Omental fat pad (tissue), 4 donors: ENCODE measurements at places on chromosomes 1 and 21. TPM values are rescaled to one million over a fixed set of nuclear protein-coding genes. Genes with fewer than 3 reads are reported as not detected.

- no peak for DNase-seq
Observed at GRCh38 chr1:205969229-205969628, 26.0 kb upstream of the SLC26A9 start.

DNA sequence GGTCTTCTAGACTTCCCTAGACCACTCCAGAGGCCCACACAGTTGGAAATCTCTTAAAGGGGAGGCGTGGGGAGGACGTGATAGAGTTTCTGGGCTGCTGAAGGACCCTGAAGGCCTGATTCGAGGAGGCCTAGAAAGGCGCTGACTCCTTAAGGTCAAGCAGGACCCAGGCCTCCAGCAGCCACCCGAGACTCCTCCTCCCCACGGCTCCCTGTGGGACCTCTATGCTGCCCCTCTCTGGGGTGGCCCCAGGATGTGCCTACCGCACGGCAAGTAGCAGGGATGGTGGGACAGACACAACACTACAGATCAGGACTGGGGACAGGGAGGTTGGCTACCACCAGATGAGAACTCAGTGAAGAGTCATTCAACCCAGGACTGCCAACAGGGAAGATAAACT lies 77.5 kb downstream of the GLIS1 start:
- no peak for DNase-seq

GRCh38 chr1:197437601-197438000 lies 169.5 kb downstream of the CRB1 start:
- DNase-seq, result no peak

- DNase-seq, result no peak
Observed at GRCh38 chr1:222284466-222284865, 263.4 kb downstream of the HHIPL2 start.

DNA sequence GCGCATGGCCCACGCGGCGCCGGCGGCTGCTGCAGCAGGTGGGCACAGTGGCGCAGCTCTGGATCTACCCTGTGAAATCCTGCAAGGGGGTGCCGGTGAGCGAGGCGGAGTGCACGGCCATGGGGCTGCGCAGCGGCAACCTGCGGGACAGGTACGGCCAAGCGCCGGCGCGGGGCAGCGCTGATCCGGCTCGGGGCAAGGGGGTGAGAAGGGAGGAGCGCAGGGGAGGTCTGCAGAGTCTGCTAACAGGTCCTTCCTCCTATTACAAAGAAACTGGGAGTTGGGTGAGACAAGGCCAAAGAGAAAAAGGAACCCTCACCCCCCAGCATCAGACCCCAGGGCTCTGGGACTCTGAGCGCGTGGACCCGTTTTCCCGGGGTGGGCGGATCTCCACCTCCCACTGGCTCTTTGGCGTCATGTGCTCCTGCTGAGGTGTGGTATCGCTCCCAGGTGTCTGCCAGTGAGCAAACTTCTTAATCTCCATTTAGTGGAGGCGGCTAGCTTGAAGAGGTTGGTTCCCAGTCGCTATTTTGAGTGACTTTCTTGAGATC lies 431 bp downstream of the MTARC1 start:
- DNase-seq, result no peak

GRCh38 chr1:177077734-177078499 lies 86.6 kb downstream of the ASTN1 start:
- DNase-seq, result no peak

- no peak for DNase-seq
Observed at GRCh38 chr1:220767312-220768125, 19.2 kb upstream of the MTARC1 start.

Gene TSPEAR
- not detected for total RNA-seq

- no peak for DNase-seq
Observed at GRCh38 chr1:15911141-15911540, 63.6 kb downstream of the SPEN start.

DNA sequence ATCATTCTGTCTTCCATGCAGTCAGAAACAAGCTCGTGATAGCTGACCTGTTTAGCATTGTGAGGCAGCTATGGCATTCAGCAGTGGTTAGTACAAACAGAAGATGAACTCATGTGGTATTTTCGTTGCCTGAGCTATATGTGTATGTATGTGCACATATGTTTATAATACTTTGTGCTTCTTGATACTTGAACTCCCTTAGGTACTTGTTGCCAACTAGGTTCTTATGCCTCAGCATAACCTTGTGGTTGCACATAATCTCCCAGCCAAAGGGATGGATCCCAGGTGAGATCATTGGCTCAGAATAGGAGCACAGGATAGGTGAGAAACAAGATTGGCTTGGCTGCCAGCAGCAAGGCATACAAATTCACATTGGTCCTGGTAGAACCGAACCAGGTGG lies 86.1 kb downstream of the VPS26C start:
- DNase-seq, result no peak

- DNase-seq, result no peak
Observed at GRCh38 chr21:15935530-15935929, 205.7 kb downstream of the USP25 start.

- DNase-seq, result no peak
Observed at GRCh38 chr1:33013791-33014190, 22.9 kb downstream of the AK2 start.

GRCh38 chr21:37546949-37547614 lies 180.5 kb downstream of the DYRK1A start:
- no peak for DNase-seq

GRCh38 chr1:154807048-154807591 lies 63.0 kb downstream of the KCNN3 start:
- no peak for DNase-seq

GRCh38 chr1:38527373-38527966 lies 332.1 kb downstream of the RRAGC start:
- no peak for DNase-seq

Gene ERICH3
- total RNA-seq, result 0.09 TPM

DNA sequence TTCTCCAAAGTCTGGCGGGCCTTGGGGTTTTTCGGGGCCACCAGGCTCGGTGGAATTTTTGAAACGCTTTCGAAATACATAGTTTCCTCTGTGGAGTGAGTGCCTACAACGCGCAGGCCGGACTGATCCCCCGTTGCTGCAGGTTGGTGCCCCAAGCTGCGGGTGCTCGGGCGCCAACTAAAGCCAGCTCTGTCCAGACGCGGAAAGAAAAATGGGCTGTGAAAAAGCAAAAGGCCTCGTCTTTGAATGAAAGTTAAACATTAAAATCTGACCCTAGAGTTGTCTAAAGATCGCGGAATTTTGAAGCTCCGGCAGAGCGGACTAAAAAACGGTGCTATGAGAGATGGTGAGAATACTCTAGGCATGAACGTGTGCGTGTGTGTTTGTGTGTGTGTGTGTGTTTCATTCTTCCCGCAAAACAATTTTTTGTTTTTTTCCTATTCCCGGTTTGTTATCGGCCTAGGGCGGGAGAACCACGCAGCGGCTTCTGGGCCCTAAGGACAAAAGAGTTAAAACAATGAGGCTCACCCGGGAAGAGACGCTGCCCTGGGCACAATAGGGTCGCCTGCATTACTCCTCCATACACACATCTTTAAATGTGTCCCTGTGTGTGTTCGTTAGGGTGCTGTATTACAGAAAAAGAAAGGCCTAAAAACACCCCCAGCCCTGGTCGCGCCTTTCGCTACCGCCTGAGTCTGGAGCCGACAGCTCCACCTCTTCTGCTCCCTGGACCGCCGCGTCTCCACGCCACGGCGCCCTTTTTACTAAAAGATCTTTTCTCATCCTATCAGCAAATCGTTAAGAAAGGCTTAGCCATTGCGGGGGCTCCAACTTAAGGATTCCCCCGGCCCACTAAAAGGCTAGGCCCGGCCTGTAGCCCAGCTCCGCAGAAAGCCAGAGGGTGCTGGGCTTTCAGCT lies 3.2 kb downstream of the TBX15 start:
- DNase-seq, result no peak

DNA sequence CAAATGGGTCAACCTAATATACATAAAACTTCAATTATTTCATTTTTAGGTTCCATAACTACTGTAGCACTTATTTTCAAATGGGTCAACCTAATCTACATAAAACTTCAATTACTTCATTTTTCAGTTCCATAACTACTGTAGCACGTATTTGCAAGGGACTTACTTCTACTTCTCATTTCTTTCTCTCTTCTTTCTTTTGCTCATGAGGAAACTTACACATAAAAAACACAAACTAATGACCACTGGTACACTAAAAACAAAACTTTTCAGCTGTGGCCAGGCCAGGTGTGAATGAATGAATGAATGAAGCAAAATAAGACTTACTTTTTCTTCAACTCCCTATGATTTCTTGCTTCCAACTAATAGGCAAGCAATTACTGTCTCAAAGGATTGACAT lies 11.7 kb downstream of the SYDE2 start:
- no peak for DNase-seq

GRCh38 chr1:153880024-153880423 lies 42.7 kb downstream of the GATAD2B start:
- no peak for DNase-seq

DNA sequence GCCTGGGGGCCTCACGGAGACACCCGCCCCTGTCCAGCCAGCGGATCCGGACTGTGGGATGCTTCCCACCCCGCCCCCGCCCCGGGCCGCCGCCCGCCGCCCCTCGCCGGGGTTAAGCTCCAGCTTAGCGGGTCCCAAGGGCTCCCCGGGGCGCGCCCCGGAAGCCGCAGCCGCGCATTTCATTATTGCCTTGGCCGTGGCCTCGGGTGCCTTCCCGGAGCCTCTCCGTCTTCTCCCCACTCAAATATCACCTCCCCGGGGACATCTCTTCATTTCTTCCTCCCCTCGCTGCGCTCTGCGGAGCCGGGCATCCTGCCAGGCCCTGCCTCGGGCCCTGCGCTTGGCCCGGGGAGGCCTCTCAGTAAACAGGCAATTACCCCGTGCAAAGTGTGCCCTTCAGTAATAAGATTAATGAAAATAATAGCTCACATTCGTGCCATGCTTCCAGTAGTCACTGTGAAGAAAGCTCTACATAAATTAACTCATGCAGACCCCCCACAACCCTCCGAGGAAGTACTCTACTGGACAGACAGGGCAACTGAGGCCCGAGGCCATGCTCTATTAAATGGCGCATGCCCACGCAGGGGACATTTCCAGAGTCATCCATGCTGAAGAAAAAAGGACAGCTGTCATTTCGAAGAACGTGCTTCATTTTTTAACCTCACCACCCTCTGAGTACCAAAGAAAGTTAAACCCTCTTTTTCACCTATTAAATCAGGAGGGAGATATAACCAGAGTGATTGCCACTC lies 49.9 kb upstream of the LAPTM5 start:
- no peak for DNase-seq

DNA sequence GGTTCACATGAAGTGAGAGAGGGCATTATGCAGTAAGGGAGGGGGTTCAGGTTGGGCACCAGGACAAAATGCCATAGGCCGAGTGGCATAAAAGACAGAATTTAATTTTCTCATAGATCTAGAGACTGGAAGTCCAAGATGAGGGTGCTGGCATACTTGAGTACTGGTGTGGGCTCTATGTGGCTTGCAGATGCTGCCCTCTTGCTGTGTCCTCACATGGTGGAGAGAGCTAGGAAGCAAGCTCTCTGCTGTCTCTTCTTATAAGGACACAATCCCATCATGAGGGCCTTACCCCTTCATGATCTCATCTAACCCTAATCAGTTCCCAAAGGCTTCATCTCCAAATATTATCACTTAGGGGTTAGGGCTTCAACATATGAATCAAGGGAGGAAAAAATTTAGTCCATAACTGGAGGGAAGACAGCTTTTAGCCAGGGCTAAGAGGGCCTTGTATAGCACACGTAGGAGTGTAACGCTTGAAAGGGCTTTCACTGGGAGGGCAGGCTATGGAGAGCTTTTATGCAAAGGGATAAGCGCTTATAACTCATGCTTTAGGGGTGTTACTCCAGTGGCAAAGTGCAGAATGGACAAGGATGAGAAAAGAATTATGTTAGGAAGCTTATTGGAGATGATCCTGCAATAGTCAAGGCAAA lies 64.5 kb downstream of the PLPPR5 start:
- no peak for DNase-seq

GRCh38 chr1:174914991-174915390 lies 84.8 kb upstream of the CACYBP start:
- no peak for DNase-seq

Gene ST6GALNAC5
- total RNA-seq, result 3.2 TPM

DNA sequence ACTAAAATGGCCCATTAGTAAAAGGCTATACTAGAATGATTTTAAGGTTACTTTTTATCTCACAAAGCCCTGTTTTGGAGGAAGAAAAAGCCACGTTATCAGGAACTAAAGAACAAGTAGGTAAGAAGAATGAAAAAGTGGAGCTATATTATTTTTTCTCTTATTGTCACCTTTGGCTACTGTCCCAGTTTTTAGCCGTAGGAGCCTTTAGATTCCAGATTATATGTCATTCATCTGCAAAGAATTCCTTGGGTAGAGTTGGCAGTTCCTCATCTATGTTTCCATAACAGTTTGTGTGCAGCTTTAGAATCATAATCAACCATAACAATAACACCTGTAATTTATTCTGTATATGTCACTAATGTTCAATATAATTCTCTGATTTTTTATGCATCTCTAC lies 83.8 kb downstream of the TPR start:
- DNase-seq, result no peak

Gene VWA1
- total RNA-seq, result 6.8 TPM

DNA sequence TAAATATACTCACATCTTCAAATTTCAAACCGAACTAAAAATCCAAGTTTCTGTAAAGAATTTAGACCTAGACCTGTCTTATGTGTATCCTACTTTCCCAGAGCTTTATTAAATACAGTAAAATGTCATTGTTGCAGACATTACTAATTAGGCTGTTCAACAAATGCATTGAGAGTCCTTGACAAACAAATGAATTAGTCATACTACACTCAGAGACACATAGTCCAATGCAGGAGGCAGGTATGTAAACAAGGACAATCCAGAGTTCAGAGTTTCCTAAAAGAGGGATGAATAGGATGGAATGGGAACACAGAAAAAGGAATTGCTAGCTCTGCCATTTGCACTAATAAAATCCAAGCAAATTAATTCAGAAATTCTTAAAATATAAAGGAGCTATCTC lies 1.6 kb upstream of the EGLN1 start:
- DNase-seq, result no peak

- DNase-seq, result no peak
Observed at GRCh38 chr1:80827666-80828065, 973.1 kb upstream of the ADGRL2 start.

Gene OR2T2
- not detected for total RNA-seq

Gene KLF17
- total RNA-seq, result 0.24 TPM

- DNase-seq, result no peak
Observed at GRCh38 chr1:184633785-184634184, 120.9 kb downstream of the EDEM3 start.

- no peak for DNase-seq
Observed at GRCh38 chr1:1926346-1926811, 7.3 kb upstream of the TMEM52 start.

DNA sequence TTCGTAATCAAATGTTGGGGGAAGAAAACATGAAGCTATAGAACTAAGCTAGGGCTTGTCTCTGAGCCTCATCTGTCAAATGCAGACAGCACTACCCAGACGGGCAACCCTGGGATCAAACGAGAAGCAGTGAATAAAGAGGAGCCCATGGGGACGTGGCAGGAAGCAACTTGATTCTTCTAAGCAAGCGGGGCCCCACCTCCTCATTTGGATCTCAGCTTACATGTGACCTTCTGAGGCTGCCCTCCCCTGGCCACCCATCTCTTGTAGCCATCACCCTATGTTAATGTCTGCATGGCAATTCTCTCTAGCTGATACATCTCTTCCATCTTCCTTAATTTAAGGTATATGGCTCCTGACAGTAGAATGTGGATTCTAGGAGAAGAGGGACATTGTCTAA lies 171.3 kb downstream of the IGSF21 start:
- no peak for DNase-seq

Gene SLC35F3
- 0.09 TPM for total RNA-seq

Gene GALE
- total RNA-seq, result 19.4 TPM

Gene NOTCH2
- 77.4 TPM for total RNA-seq
